Foreskin fibroblast (primary cell): ENCODE measurements at places on chromosomes 2 and 18.

GRCh38 chr2:221286406-221286805, 285.7 kb downstream of the EPHA4 start:
- DNase-seq: no peak

DNA sequence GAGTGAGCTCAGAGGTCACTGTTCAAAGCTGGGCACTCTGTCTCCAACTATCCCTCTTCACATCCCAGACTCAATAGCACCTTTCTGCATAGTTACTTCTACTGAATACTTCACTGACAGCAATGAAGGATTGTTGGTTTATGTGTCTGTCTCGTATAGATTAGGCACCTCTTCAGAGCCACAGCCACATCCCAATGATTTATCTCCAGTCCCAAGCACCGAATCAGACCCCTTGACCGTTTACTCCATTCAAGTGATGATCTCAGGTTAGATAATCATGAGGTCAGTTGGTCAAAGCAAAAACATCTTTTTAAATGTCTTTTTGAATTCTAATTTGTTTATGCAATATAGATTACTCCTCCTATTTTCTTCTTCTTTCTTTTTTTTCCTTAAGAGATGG, 14.7 kb downstream of the NEDD4L start:
- peak; percentile 21 for DNase-seq

DNA sequence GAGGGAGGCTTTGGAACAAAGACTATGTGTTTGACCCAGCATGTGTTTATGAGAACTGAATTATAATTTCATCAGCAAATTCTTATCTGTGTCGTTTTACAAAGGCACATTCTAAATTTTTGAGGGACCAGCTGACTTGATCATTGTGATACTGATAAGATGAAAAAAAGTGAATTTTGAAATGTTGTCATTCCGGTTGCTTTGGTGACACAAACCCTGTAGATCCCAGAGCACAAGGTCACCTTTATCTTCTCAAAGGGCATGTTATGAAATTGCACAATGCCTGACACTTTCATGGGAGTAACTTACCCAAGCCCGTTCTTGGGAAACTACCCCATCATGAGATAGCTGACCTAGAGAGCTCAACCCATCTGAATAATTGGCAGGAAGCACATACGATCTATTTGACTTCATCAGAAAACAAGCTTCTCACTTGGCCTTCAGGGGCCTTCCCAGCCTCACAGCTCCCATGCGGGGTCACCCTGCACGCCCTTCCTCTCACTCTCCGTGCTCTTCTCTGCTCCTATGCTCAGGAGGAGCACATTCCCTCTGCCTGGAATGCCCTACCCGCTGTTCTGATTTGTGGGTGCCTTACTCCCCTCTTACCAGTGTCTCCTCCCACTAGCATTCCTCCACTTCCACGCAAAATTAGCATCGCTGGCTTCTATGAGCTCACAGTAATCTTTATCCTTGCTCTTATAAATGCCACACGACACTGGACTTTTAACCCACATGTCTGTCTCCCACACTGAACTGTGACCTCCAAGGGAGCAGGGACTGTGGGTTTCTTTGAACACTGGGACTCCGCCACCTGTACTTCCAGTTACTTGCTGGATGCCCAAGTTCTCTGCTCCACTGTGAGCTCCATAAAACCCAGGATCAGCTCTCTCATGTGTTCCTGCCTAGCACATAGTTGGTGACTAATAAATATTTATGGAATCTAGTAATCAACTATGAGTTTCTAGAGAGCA, 555.8 kb upstream of the ID2 start:
- DNase-seq: no peak

DNA sequence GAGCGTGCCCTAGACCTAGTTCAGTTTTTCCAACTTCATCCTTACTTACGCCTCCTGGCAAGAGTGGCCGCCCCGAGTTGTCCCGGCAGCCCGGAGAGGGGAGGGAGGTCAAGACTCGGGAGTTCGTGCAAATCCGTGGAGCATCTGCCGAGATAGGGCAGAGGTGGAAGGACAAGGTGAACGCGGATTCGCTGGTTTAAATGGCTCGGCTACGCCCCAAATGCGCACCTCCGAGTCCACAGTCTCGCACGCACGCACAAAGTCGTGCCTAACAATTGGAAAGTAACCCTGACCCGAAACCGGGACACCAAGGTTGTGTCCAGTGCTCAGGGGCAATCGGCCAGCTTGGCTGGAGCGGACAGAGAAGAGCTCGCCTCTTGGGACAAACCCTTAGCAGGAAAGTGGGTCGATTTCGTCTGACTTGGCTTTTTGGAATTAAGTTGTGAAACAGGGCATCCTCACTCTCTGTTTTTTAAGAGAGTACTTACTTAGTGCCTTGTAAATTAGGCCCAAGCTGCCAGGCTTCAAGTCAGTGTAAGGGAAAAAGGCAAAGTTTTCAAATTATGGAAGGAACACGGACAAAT, 726 bp upstream of the SS18 start:
- no peak for DNase-seq

DNA sequence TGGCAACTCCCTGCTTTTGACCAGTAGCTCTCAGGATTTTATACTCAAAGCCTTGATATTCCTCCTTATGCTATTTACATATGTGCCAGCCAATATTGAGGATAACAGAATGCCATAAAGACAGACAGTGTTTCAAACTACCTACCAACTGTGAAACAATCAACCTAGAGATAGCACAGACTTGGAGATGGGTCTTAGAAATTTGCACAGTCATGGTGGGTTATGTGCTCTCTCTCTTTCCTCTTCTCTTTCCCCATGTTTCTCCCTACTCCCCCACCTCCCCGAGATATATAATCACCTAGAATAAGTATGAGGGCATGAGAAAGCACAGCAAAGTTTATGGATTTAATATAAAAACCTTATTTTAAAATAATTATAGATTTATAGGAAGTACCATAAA, 24.2 kb upstream of the SUCLG1 start:
- no peak for DNase-seq
